ENCODE measurements at places on chromosomes 4 and X.

DNA sequence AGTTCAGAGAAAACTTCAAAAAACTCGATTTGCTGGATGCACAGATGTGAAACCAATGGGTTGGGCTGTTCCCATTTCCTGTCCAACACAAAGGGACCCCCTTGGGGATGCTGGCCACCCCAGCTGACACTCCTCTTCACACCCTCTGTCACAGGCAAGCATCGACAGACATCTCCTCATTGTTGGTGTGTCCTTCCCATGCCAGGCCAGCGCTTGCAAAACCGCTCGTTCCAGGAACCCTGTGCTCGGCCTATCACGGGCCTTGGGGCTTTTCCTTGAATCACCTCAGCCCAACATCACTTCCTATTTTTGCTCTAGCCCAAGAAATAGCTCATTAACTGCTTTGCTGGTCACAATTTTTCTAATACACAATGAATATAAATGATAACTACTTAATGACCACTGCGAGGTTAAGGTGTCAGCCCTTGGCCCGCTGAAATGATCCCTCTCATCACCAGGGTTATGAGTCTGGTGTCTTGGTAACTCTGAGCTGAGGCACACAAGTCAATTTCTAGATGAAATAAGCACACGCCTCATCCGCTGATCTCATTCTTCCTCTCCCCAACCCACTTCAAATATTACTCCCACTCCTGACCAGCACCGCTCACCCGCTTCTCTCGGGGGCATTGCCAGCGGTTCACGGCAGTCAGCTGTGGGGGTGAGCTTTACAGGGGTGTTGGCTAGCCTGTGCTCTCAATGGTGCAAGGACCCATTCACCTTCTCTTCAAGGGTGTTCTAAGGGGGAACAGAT is 32.3 kb downstream of the BCOR start:
- DNase-seq = no peak

DNA sequence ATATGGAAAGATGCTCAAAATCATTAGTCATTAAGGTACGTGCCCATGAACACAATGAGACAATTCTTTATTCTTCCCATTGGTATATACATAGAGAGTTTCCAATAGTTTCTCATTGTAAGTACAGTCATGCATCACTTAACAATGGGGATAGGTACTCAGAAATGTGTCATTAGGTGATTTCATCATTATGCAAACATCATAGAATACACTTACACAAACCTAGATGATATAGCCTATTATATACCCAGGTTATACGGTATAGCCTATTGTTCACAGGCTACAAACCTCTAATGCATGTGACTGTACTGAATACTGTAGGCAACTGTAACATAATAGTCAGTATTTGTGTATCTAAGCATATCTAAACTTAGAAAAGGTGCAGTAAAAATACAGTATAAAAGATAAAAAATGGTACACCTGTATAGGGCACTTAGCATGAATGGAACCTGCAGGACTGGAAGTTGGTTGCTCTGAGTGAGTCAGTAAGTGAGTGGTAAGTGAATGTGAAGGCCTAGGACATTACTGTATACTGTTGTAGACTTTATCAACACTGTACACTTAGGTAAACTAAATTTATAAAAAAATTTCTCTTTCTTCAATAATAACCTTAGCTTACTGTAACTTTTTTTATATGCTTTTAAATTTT is 49.6 kb downstream of the KLHL13 start:
- no peak for DNase-seq

DNA sequence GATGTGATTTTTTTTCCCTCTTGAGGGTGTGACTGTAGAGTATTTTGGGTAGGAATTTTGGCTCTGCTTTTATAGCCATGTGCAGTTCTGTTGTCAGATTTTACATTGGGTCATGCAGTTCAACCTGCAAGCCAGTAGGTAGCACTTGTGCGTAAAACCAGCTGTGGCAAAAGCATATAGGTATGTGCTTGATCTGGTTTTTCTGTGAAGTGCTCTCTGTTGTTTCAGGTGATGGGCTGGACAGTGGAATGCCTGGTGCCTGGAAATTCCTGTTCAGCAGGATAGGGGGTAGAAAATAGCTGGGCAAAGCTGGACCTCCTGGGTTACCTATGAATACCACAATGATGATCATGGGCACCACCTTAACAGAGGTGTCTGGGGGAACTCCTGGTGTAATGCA is 584.2 kb upstream of the PCDH10 start:
- no peak for DNase-seq

- DNase-seq = no peak
Observed at GRCh38 chr4:142473218-142473959, 372.7 kb downstream of the INPP4B start.

GRCh38 chrX:131958724-131959123 is 64.4 kb upstream of the STK26 start:
- no peak for DNase-seq

GRCh38 chrX:13647709-13648212 is 5.2 kb upstream of the TCEANC start:
- DNase-seq = no peak

DNA sequence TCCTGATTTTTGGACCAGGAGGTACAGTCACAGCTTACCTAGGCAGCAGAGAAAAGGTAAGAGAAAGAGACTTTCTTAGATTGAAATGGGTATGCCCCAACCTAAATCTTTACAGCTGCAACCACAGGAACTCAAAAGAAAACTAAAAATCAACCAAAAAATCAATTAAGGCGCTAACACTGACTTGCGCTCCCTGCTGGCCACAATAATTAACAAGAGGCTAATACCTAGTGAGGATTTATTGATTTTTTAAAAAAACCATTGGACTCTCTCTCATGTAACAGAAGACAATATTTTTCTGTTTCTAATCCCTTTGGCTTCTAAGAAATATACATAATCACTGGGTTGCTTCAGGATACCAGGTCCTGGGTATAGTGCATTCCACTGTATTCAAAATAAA is 153.9 kb upstream of the TENM3 start:
- no peak for DNase-seq
